ENCODE measurements at places on chromosomes 6 and 20.

DNA sequence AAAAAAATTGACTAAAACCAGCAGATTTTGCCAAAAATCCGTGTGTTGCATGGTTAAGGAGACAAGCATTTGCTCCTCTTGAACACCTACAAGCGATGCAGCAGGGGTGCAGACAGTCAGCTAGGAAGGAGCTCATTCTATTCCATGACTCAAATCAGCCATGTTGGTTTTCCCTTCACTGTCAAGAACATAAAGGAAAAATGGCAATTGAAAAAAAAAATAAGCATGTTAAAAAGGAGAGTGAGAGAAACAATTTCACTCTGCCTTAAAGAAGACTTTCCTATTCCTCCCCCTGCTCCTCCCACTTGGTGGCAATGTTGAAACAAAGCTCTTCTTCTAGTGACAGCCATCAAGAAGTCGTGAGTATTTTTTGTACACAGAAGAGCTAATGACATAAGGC is 115.4 kb downstream of the MTFR2 start:
- DNase-seq = no peak

GRCh38 chr6:52582446-52582845 is 5.6 kb upstream of the TRAM2 start:
- DNase-seq = no peak

GRCh38 chr20:5667705-5668528 is 82.3 kb upstream of the SHLD1 start:
- no peak for DNase-seq

DNA sequence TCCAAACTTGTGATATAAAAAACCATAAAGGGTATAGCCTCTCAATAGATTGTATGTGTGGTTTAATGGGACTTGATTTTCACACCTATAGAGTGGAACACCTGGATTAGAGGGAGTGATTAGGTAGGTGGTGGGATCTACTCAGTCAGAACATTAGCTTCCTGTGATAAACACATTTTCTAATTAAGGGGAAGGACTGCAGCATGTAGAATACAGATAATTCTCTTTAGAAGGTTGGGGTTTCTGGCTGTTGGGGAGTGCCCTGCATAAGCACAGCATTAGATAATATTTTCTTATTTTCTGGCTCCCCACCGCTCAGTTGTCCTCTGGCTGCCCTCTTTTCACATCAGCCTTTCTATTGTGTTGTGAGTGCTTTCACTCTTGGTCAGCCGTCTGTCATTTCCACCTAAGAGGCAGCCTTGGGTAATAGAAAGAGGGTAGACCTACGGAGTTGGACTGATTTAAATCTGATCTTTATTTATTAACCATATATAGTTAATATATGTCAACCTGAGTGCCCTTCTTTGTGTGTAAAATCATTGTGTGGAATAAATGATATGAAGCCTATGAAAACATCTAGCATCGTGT is 8.0 kb downstream of the CSE1L start:
- DNase-seq = no peak

DNA sequence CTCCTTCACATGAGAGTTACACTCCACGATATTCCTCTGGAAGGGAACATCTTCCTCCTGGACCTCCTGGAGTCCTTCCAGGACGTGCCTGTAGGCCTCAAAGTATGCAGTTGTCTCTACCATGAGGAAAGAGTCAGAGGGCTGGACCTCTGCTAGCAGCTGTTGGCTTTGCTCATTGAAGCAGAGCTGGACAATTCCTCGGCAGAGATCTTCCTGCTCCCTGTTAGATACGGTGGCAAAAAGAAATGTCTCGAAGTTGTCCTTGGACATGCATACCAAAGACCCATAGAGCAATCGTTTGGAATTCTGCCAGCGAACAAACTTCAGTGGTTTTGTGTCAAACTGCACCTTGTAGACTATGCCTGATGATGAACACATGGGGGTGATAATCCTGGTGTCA is 7.7 kb downstream of the ZNFX1 start:
- no peak for DNase-seq

- DNase-seq = no peak
Measured at GRCh38 chr6:83847179-83847578, 6.0 kb upstream of the RIPPLY2 start.

GRCh38 chr6:37801605-37801940 is 18.0 kb upstream of the ZFAND3 start:
- no peak for DNase-seq

DNA sequence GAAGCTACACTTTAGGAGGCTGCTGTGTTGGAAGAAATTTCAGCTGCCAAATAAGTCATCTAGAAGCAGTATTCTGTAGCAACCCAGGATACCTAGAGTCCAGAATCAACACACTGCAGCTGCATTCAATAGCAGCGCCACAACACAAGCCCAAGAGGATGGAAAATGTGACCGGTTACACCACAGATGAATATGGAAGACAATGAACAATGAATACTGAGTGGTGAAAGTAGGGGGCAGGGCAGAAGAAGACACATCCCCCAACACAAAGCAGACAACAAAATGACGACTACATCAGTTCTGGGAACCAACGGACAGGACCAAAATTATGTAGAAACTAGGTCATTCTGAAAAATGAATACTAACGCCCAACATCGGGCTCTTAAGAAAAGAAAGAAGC is 38.2 kb downstream of the KIF6 start:
- no peak for DNase-seq

GRCh38 chr20:4920655-4921054 is 80.7 kb downstream of the SLC23A2 start:
- DNase-seq = no peak

DNA sequence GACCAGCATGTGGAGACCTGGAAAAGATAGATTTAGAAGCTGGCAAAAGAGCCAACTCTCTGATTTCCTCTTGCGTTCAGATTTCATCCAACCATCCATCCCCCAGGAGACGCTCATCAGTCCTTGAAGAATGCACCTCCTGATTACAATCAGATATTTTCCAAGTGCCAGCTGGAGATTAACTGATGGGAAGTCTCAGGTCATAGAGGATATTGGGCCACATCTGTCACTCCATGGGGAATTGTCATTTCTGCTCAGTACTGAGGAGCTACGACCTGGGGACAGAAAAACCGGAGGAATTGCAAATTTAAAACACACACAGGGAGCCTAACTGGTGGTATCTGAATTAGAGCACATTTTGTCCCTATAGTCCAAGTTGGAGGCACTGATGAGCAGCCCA is 496.2 kb upstream of the SULF2 start:
- no peak for DNase-seq

GRCh38 chr6:53042112-53042511 is 23.1 kb upstream of the FBXO9 start:
- no peak for DNase-seq

DNA sequence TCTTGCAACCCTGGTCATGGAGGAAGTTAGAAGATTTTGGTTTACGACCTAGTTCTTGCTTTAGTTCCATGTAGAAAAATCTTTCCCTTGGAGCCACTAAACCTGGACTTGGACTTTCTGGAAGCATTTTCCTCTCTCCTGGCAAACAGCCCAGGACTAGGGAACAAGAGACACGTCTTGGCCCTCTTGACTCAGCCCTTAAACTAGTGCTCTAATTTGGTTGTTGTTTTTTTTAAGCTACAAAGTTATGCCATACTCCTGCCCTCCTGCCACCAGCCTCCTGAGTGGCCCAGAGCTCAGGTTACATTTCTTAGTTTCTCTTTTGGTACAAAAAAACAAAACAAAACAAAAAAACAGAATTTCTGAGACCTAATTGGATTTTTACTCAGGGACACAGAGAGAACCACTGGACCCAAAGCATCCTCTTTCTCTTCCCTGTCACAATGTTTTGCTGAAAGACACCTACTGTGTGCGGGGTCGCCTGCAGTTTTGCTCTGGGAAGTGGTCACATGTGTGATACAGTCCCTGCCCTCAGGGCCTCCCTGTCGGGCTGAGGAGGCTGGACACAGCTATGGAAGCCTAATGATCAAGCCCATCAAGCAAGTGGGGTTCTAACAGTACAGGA is 32.3 kb upstream of the SCUBE3 start:
- DNase-seq = no peak

DNA sequence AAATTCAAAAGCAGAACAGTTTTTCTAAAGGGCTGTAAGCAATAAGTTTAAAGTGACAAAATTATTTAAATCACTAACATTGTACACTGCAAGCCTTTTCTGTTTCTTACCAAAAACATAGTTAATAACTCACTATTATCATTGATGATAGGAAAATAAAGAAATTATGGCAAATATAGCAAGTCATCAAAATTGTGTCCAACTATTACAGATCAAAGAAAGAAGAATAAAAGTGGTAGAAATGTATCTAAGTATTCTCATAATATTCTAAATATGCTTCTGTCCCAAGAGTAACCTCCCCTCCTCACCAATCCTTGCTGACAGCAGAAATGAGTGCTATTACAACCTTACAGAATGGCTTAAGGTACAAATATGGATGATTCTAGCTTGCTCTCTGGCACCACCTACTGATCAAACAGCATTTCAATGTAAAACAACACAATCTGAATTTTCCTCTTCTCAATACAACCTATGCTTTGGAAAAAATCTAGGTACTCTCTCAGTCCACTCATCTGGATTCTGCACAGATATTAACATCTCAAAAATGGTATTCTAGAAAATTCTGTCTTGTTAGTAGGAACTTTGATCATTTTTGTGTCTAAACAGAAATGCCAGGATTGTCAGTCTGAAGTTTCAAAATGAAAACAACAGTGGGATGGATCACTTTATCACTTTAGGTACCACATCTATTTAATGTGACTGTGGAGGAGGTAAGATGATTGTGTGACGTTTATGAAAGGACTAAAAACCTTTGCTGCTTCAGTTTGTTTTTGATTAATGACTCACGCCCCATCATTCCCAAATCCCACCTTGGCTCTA is 40.9 kb downstream of the ZFP64 start:
- peak; percentile 16 for DNase-seq

DNA sequence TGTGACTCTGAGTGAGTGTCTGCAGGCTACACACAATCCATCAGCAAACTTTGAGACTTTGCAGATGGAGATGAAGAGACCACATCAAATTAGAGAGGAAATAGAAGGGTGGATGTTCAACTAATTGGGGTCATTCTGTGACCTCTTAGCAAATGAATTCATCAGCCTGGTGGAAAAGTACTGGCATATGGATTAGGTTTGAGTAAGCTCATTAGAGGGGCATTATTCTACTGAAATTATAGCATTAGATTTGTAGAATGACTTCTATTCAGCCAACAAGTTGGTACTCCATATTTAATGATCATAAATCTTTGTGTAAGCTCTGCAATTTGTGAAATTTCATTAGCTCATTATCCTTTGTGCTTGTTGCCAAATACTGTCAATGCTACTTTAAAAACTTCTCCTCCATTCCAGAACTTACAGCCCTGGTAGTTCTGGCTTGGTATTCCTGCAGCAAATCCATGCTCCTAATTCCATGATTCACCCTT is 63.8 kb downstream of the ADTRP start:
- no peak for DNase-seq

GRCh38 chr6:156311291-156311690 is 465.9 kb upstream of the ARID1B start:
- no peak for DNase-seq

DNA sequence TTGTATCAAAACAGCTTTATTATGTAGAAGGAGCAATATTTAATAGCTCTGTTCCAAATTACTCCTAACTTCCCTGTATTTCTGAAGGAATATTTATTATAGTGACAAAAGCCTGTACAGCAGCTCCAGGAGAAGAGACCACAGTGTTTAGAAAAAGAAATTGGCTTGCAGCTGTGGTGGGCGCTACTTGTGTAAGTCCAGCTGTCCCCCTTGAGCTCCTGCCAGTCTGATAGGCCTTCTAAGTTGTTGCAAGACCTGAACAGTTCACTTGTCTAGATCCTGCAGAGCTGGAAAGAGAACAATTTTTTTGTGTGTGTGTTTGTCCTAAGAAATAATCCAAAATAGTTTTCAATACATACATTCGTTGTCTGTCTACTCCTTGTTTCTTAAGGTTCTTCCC is 86.6 kb downstream of the JARID2 start:
- no peak for DNase-seq

DNA sequence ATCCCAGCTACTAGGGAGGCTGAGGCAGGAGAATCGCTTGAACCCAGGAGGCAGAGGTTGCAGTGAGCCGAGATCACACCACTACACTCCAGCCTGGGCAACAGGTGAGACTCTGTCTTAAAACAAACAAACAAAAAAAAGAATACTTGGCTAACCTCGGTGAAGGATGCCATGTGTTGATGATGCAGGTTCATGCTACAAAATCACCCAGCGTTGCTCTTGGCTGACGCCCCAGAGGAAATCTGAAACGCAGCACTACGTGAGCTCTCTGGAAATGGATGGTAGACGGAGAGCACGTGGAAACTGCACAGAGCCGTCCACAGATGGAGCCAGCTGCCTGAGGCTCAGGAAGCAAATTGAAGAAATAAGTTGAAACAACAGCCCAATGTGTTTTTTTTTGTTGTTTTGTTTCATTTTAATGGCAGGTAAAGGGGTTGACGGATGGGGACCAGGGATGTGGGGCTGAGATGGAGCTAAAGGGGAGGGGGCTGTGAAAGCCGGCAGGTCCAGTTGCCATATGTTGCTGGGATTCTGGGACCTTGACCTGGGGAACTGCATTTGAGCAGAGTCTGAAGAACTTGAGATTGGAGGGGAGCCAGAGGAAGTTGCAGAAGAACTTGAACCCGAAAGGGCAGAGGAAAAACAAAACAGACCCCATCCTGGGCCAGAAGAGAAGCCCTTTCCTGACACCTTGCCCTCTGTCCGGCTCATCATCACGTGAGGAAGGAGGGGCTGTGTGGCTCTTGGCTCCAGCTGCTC is 12.8 kb upstream of the MANBAL start:
- peak; percentile 64 for DNase-seq

- DNase-seq = no peak
Measured at GRCh38 chr6:76852776-76853175, 610.5 kb downstream of the HTR1B start.

DNA sequence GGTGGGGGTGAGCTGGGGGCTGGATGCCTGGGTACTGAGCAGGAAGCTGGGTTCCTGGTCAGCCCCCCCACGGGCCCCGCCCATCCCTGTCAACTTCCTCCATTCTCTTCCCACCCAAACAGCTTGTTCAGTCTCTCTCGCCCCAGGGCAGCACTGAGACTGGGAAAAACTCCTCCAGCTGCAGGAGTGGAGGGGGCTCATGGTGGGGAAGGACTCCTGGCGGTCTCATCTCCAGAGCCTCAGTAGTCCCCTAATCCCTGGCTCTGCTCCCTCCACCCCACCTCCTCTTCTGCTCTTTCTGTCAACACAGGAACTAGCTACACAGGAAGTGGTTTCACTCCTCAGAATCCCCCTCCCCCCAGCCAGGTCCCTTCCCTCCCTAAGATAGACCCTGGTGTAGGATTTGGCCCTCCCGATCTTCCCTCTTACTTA is at the start of gene GPSM3:
Gene GPSM3, minus strand, starts transcription at position 36 of the 432 bp plus-strand sequence. CDS start 130 bp downstream, outside the sequence.
- DNase-seq = no peak

- DNase-seq = no peak
Measured at GRCh38 chr6:141669141-141669540, 463.6 kb upstream of the GJE1 start.

- no peak for DNase-seq
Measured at GRCh38 chr20:37505263-37506151, 15.5 kb upstream of the NNAT start.

GRCh38 chr6:26543953-26544352 is 5.8 kb downstream of the HMGN4 start:
- no peak for DNase-seq
